ENCODE measurements at places on chromosomes 1 and 21. TPM values are rescaled to one million over a fixed set of nuclear protein-coding genes. Genes with fewer than 3 reads are reported as not detected.

DNA sequence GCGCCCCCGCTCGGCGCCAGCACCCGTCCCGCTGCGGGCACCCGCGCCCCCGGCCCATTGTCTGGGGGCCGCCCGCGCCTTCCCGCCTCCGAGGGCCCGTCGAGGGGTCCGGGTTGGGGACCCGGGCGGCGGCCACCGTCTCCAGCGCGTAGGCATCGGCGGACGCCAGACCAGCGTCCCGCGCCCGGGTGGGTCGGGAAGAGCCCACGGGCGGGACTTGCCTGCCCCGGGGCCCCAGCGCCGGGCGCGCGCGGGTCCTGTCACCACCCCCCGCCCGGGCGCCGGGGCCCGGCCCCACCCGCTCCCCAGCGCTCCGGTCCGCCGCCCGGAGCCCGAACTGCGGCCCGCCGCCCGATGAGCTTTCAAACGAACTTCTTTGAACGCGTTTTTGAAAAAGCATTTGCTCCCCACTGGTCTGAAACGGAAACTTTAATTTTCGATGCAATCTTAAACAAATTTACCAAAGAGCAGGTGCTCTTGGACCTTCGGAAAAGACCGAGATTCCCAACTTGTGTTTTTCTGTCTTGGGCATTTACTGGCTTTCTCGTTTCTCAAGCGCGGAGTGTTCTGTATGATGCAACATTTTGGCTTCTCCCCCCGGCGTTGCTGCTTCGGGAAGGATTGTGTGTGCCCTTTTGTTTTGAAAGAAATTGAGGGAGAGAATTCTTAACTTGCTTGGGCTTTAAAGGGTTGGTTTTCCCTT is 615 bp downstream of the CLIC4 start:
- DNase-seq = no peak
- H3K27me3 ChIP-seq = no peaks in the 10 kb centered on the region
- peaks cover 66% of the 10 kb centered on the region for H3K4me1 ChIP-seq
- H3K4me3 ChIP-seq = peak overlapping the region; percentile 95
- H3K27ac ChIP-seq = peak overlapping the region; percentile 96
- peaks cover 27% of the 10 kb centered on the region for H3K36me3 ChIP-seq

DNA sequence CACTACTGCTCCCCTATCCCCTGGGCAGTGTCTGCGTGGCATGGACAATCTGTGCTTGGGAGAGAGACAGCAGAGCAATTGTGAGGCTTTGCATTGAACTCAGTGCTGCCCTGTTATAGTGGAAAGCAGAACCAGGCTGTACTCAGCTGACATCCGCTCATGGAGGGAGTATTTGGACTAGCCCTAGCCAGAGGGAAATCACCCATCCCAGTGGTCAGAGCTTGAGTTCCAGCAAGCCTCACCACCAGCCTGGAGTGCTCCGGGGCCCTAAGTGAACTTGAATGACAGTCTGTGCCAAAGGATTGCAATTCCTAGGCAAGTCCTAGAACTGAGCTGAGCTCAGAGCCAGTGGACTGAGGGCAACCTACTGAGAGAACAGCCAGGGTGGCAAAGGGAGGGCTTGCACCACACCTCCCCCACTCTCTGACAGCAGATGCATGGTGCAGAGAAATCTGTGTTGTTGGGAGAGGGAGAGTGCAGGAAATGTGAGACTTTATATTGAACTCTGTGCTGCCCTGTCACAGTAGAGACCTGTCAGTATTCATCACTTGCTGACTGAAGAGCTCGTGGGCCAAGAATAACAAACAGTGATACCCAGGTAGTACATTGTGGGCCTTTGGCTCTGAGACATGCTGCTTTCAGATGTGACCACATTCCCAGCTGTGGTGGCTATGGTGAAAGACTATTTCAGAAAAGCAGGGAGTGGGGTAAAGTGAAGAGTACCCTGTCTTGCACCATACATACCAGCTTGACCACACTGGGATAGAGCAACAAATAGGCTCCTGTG is 107.7 kb upstream of the SLC5A9 start:
- no peak overlapping the region for H3K4me3 ChIP-seq
- no peak for DNase-seq
- no peaks in the 10 kb centered on the region for H3K36me3 ChIP-seq
- H3K27ac ChIP-seq = no peak overlapping the region
- H3K27me3 ChIP-seq = peaks cover 4% of the 10 kb centered on the region

GRCh38 chr1:228781161-228781808 is 46.0 kb downstream of the RHOU start:
- H3K27ac ChIP-seq = no peak overlapping the region
- H3K27me3 ChIP-seq = peaks cover 8% of the 10 kb centered on the region
- H3K4me1 ChIP-seq = no peaks in the 10 kb centered on the region
- H3K4me3 ChIP-seq = no peak overlapping the region
- H3K36me3 ChIP-seq = no peaks in the 10 kb centered on the region
- DNase-seq = no peak

DNA sequence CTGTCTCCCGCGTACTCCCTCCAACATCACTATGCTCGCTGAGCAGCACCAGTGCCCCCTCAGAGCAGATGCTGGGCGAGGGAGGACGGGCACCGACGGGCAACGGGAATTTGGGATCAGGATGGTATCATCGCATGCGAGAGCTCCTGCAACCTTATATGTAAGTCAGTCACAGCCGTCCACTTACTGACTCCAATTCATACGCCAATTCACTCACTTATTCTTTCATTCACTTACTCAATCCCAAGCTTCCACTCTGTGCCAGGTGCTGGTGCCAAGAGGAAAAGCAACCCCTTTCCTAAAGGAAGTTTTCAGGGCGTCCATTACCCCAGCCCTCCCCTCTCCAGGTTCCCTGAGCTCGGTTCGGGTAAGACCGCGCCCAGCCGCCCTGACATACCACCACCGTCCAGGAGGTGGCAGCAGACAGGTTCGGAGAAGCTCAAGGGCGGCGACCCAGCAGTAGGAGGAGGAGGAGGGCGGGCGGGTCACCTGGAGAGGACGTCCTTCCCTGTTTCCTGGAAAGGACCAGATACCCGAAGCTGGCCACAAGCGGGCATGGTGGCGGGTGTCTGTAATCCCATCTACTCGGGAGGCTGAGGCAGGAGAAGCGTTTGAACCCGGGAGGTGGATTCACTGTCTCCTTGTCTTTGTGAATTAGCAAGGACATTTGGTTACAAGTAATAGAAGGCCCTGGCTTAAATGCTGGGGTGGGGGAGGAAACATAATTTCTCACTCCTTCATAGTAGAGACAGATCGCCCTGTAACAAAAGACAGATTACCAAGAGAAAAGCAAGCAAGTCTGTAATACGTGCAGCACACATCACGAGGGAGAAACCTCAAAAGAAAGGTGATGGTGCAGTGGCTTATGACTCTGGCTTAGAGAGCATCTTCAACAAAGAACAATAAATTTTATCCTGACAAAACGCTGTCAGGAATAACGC is 7.6 kb upstream of the IL22RA1 start:
- no peaks in the 10 kb centered on the region for H3K27me3 ChIP-seq
- peak overlapping the region; percentile 99 for H3K27ac ChIP-seq
- DNase-seq = peak; percentile 99
- peak overlapping the region; percentile 63 for H3K4me3 ChIP-seq

DNA sequence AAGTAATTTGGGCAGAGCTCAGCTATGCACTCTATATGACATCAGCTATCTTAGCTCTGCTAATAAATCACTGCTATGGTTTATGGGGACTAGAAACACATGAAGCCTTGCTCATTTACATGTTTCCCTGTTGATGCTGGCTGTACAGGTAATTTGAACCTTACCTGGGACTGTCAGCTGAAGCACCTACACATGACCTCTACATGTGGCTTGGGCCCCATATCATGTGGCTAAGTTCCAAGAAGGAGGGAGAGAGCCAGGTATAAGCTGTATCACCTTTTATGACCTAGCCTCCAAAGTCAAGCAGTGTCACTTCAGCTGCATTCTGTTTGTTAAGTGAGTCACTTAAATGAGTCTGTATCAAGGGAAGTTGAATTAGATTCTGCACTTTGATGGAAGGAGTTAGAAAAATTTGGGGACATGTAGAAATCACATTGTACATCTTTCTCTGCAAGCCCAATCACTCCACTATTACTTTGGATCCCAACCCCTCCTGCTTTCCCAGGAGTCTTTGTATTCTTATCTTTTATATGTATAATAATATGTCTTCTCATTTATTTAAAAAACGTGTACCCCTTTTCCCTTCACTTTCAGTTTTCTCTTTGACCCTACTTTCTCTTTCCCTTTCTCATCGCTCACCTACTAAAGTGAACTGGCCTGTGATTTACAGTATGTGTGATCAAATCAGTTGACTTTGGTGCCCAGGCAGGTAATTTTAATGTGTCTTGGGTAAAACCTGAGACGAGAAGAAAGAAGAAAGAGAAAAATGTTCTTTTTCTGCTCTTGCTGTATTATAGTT is 53.4 kb upstream of the PRKACB start:
- H3K4me1 ChIP-seq = no peaks in the 10 kb centered on the region
- DNase-seq = no peak
- no peak overlapping the region for H3K27ac ChIP-seq

- no peak for DNase-seq
- H3K4me1 ChIP-seq = no peaks in the 10 kb centered on the region
- H3K27ac ChIP-seq = no peak overlapping the region
- no peaks in the 10 kb centered on the region for H3K36me3 ChIP-seq
These were observed 10.8 kb downstream of the DPT start for GRCh38 chr1:168717906-168718891.

- no peak for DNase-seq
- H3K36me3 ChIP-seq = peaks cover 19% of the 10 kb centered on the region
- peak overlapping the region; percentile 13 for H3K4me3 ChIP-seq
- peaks cover 70% of the 10 kb centered on the region for H3K4me1 ChIP-seq
These were observed 24.9 kb downstream of the USP25 start for GRCh38 chr21:15754640-15755039.

DNA sequence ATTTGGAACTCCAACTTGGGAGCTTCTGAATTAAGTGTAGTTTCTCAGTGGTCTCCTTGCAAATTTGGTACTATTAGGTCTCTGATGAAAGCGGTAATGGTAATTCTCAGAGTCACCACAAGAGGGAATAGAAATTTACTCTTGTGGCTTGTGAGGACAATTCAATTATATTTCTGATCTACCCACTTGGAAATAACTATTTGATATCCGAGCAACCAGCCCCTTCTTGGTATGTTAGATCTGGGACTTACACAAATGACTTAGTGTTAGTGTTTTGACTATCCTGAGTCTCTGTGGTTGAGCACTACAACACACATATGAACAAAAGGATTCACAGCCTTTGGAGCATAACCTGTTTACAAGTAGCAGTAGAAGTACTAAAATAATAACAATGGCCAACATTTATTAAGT is 68.1 kb downstream of the RPS6KA1 start:
- H3K4me3 ChIP-seq = no peak overlapping the region
- no peak for DNase-seq
- no peak overlapping the region for H3K27ac ChIP-seq
- H3K27me3 ChIP-seq = no peaks in the 10 kb centered on the region

DNA sequence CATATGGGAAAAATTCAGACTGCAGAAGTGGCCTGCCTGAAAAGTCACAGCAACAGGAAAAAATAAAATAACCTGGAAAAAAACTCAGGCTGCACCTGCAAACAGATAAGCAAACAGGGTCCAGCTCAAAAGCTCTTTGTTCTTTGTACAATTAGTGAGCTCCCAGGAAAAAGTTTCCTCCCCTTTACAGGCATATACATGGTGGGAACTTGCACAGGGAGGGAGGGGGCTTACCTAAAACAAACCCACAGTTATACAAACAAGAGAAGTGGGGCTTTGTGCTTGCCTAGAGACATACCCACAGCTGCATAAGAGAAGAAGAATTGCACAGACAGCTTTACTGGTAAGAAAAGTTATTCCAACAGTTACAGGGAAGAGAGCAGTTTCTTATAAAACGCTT is 31.7 kb upstream of the COG2 start:
- no peak overlapping the region for H3K27ac ChIP-seq
- no peak overlapping the region for H3K4me3 ChIP-seq
- DNase-seq = no peak
- H3K36me3 ChIP-seq = no peaks in the 10 kb centered on the region

Gene EXO1
- total RNA-seq = 31.7 TPM

Gene IQCC
- total RNA-seq = 4.6 TPM

Gene ZNF695
- total RNA-seq = 29.4 TPM

Gene TLR5
- 0.73 TPM for total RNA-seq

Gene FABP3
- total RNA-seq = 18.0 TPM

Gene ACTA1
- 0.96 TPM for total RNA-seq

Gene ZDHHC18
- total RNA-seq = 29.8 TPM

Gene PSMB2
- 80.6 TPM for total RNA-seq

Gene PADI4
- total RNA-seq = 0.27 TPM

Measured in WTC11 (cell line).